ENCODE measurements at places on chromosomes 16 and 17.

GRCh38 chr17:65277576-65277975, 140.4 kb downstream of the RGS9 start:
- DNase-seq: no peak

DNA sequence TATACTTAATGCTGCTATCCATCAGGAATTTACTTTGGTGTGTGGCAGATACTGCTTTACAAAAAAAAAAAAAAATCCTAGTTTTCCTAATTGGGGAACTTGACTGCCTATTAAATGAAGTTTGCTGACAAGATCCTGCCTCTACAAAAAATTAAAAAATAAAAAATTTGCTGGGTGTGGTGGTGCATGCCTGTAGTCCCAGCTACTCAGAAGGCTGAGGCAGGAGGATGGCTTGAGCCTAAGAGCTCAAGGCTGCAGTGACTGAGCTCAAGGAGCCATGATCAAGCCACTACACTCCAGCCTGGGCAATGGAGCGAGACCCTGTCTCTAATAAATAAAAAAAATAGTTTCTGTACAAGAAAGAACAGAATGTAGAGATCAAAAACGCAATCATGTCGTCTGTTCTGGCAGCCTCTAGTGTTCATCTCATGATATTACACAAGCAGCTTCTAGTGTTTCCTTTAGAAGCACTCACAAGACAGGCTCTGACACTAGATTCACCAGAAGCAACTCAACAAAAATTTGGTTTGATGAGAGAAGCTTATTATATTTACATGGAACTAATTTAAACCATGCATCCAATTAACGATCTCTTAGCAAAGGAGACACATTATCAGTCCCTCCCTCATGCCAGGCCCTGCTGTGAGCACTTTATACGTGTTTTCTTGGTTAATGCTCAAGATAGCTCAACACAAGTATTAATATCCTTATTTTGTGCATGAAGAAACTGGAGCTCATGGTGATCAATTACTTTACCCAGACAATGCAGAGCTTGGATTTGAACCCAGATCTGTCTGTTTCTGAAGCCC, 6.8 kb upstream of the KRTAP17-1 start:
- no peak for DNase-seq

- DNase-seq: no peak
Measured at GRCh38 chr17:16870253-16871245, 101.4 kb downstream of the TNFRSF13B start.

- DNase-seq: no peak
Measured at GRCh38 chr16:46976550-46976949, 3.1 kb upstream of the DNAJA2 start.

DNA sequence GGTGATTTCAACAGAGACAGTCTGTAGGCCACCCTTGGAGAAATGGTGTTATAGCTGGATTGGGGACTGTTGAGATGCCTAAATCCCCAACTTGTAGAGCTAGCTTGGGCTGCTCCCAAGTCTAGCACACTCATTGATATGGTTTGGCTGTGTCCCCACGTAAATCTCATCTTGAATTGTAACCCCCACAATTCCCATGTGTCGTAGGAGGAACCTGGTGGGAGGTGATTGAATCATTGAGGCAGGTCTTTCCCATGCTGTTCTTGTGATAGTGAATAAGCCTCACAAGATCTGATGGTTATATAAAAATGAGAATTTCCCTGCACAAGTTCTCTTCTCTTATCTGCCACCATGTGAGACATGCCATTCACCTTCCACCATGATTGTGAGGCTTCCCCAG, 536.0 kb downstream of the CDH13 start:
- DNase-seq: no peak

- DNase-seq: no peak
Measured at GRCh38 chr17:13107676-13108235, 89.9 kb upstream of the ELAC2 start.

DNA sequence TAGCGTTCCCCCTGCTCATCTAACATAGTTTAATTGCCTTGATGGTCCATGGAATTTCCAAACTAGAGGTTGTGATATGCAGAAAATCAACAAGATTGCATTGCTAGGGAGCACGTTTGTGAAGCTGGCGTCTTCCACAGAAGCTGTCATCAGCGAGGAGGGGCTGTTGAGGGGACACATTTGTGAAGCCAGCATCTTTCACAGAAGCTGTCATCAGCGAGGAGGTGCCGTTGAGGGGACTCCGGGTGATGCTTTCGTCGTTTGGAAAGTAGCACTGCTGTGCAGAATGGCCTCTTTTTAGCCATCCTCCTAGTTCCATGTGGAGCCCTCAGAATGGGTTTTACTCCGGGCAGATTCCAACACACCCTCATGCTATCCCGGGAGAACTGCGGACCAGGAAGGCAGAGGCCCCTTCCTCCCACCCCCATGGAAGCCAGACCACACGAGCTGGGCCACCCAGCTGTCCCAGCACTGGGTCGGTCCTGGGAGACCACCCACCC, 119.6 kb upstream of the CHMP6 start:
- DNase-seq: no peak

- peak; percentile 55 for DNase-seq
Measured at GRCh38 chr16:11182411-11182810, 73.6 kb downstream of the SOCS1 start.

GRCh38 chr17:9880582-9880999, 24.5 kb downstream of the RCVRN start:
- no peak for DNase-seq

DNA sequence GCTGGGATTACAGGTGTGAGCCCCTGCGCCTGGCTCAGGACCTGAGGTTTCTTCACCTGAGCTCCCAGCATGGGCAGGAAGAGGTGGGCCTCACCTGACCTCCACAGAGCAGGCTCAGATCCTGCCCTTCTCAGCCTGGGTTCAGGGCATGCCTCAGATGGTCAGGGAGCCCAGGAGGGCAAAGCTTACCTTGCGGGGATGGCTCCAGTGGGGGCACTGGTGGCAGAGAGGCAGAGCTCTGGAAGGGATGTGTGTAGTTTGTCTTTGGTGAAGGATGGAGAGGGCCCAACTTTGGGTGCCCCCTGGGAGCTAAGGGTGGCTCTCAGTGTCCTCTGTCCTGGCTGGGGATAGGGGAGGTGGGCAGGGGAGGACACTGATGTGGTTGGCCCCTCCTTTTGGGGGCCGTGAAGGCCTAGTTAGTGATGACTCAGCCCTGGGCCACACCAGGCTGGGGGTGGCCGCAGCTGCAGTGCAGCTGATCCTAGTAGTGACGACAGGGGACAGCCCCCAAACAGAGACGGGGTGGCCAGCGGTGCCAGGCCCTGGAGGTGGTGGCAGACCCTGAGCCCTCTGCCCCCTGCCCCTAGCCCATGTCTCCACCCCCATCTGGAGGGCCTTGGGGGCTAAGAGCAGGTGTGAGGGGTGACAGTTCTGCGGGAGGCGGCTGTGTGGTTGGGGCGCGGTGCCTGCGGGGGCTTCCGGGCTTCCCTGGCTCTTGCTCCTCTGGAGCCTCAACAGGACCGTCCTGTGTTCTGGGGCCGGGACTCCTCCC, 5.8 kb downstream of the NHERF2 start:
- DNase-seq: no peak

Measured in H1 (cell line).